HCT116 (cell line): ENCODE measurements at places on chromosomes 12 and 14. TPM values are rescaled to one million over a fixed set of nuclear protein-coding genes. Genes with fewer than 3 reads are reported as not detected.

GRCh38 chr14:68623826-68624225, 169.0 kb downstream of the ZFP36L1 start:
- no peaks in the 10 kb centered on the region for H3K36me3 ChIP-seq
- no peak overlapping the region for H3K27ac ChIP-seq
- H3K4me1 ChIP-seq = peaks cover 23% of the 10 kb centered on the region
- H3K4me3 ChIP-seq = no peak overlapping the region
- no peak for DNase-seq
- no peaks in the 10 kb centered on the region for H3K27me3 ChIP-seq

DNA sequence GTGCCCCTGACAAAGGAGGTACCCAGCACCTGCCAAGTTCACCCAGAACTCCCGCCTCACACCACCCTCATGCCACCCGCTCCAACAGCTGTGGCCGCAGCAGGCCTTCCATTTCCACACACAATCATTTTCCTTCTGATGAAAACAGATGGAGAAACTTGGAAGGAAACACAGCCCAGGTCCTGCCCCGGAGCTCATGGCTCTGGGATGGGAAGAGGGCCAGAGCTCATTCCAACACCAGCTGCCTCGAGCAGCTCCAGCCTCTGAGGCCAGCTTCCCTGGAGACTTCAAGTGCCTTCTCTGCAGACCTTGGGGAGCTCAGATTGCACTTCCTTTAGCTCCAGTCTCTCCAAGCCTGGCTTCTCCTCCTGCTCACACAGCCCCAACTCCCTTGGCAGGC, 55.1 kb upstream of the CMKLR1 start:
- no peaks in the 10 kb centered on the region for H3K36me3 ChIP-seq
- no peak overlapping the region for H3K4me3 ChIP-seq
- peaks cover 45% of the 10 kb centered on the region for H3K27me3 ChIP-seq
- no peak for DNase-seq
- H3K27ac ChIP-seq = no peak overlapping the region

DNA sequence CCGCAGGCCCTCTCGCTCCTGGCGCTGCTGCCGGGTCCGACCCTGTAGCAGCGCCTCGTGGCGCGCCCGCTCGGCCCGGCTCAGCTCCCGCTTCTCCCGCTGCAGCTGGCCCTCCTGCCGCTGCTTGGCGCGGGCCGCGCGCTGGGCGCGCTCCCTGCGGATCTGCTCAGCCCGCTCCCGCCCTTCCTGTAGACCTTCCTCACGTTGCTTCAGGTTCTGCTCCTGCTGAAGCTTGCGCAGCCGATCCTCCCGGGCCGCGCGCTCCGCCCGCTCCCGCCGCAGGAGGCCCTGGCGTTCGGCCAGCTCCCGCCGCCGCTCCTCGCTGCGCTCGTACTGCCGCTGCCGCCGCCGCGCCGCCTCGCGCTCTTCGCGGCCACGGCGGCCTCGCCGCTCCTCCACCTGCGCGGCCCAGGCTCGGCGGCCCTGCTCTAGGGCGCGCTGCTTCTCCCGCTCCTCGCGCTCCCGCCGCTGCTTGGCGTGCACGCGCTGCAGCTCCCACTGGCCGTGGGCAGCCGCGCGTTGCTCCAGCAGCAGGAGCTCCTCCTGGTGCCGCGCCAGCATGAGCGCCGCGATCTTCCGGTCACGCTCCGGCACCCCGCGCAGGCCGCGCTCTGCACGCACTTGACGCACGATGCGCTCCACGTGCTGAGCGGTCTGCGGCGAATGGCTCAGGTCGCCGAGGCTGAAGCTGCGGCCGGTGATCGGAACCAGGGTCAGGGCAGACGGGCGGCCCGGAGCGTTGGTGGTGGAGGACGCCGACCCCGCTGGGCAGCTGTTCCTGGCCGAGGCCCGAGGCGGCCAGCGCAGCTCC, 2.4 kb downstream of the CCDC177 start:
- H3K4me3 ChIP-seq = no peak overlapping the region
- DNase-seq = no peak
- peaks cover 16% of the 10 kb centered on the region for H3K27me3 ChIP-seq
- H3K4me1 ChIP-seq = peaks cover 4% of the 10 kb centered on the region; the same call in 1 of the 2 replicates
- H3K36me3 ChIP-seq = no peaks in the 10 kb centered on the region

- DNase-seq = no peak
- no peak overlapping the region for H3K27ac ChIP-seq
- no peak overlapping the region for H3K4me3 ChIP-seq
- H3K27me3 ChIP-seq = no peaks in the 10 kb centered on the region
Measured at GRCh38 chr12:110042264-110042663, 6.1 kb downstream of the C12orf76 start.

DNA sequence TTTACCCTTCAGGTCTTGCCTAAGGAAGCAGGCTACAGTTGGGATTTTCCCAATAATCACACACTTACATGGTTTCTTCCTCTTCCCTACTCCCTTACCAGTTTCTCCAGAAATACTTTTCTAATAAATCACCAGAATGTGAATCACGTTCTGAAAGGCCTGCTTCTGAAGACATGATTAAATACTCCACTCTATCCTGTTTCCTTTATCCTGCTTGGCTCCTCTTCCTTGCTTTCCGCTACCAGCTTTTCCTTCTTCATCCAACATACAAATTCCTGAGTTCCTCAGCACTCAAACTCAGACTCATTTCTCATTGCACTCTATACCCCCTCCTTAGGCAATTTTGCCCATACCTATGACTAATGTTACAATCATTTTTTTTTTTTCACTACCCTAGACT, 118.3 kb downstream of the MGAT4C start:
- H3K4me1 ChIP-seq = peaks cover 9% of the 10 kb centered on the region
- H3K4me3 ChIP-seq = no peak overlapping the region
- H3K27me3 ChIP-seq = no peaks in the 10 kb centered on the region
- H3K27ac ChIP-seq = no peak overlapping the region

GRCh38 chr12:126384026-126384564, 1318.9 kb downstream of the AACS start:
- no peak for DNase-seq
- H3K36me3 ChIP-seq = no peaks in the 10 kb centered on the region
- no peak overlapping the region for H3K27ac ChIP-seq
- no peaks in the 10 kb centered on the region for H3K4me1 ChIP-seq
- no peak overlapping the region for H3K4me3 ChIP-seq

GRCh38 chr14:26738571-26738970, 140.7 kb upstream of the NOVA1 start:
- H3K36me3 ChIP-seq = no peaks in the 10 kb centered on the region
- DNase-seq = no peak
- H3K4me3 ChIP-seq = no peak overlapping the region
- no peaks in the 10 kb centered on the region for H3K27me3 ChIP-seq
- no peaks in the 10 kb centered on the region for H3K4me1 ChIP-seq

DNA sequence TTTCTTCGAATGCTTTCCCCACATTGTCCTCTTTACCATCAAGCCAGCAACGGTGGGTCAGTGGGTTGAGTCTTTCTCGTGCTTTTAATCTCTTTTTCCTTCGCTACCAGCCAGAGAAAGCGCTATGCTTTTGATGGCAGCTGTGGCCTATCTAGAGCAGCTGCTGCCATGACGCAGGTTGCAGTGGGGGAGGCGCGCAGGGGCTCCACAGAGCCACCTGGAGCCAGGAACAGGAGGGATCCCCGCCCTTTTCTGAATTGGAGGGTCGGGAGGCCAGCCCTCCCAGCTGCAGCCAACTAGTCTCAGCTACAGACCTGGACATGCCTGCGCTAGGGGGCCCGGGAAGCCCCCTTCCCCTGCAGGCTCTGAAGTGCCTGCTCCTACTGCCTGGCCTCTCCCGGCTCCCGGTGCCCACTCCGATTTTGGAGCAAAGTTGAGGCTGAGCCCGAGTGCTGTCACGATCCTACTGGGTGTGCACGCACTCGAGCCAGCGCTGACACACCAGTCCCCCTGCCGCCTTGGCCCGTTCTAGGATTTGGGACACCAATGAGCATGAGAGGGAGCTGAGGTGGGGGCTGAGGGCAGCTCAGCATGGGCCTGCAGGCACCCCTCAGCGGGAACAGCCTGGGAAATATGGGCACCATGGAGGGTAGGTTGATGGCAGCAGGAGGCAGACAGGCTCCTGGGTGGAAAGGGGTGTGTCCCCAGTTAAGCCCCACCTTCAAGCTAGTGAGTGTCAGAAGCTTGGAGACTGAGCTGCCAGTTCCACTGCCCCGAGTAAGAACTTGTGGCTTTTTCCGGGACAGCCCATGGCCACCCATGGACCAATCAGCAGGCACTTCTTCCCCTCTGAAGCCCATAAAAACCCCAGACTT, 784.2 kb downstream of the SLC6A15 start:
- no peaks in the 10 kb centered on the region for H3K4me1 ChIP-seq
- no peaks in the 10 kb centered on the region for H3K36me3 ChIP-seq
- no peak overlapping the region for H3K27ac ChIP-seq
- H3K27me3 ChIP-seq = no peaks in the 10 kb centered on the region

GRCh38 chr14:30331030-30331429, 227.9 kb upstream of the G2E3 start:
- H3K36me3 ChIP-seq = no peaks in the 10 kb centered on the region
- H3K27me3 ChIP-seq = no peaks in the 10 kb centered on the region; the same call in 1 of the 2 replicates
- no peak for DNase-seq
- H3K27ac ChIP-seq = no peak overlapping the region
- no peak overlapping the region for H3K4me3 ChIP-seq

- H3K4me1 ChIP-seq = peaks cover 15% of the 10 kb centered on the region
- H3K27me3 ChIP-seq = no peaks in the 10 kb centered on the region; the same call in 1 of the 2 replicates
- no peak for DNase-seq
- H3K36me3 ChIP-seq = no peaks in the 10 kb centered on the region
- no peak overlapping the region for H3K27ac ChIP-seq
- H3K4me3 ChIP-seq = no peak overlapping the region
Measured at GRCh38 chr14:21308132-21308478, 28.2 kb downstream of the RPGRIP1 start.

The KRT77 gene
- total RNA-seq = not detected
